ENCODE measurements at places on chromosomes 16 and 17. TPM values are rescaled to one million over a fixed set of nuclear protein-coding genes. Genes with fewer than 3 reads are reported as not detected.

SDR42E2 gene
- total RNA-seq = not detected

KRTAP3-1 gene
- not detected for total RNA-seq

MT4 gene
- total RNA-seq = not detected

TBC1D3C gene
- not detected for total RNA-seq

TEKT3 gene
- total RNA-seq = 0.51 TPM

BICDL2 gene
- not detected for total RNA-seq

GPR142 gene
- total RNA-seq = not detected

GRCh38 chr17:60296177-60296576 is 95.8 kb downstream of the USP32 start:
- DNase-seq = no peak

GRCh38 chr16:47644661-47645060 is 183.5 kb downstream of the PHKB start:
- no peak for DNase-seq

GRCh38 chr16:80788027-80788426 is 16.4 kb downstream of the CDYL2 start:
- no peak for DNase-seq

- no peak for DNase-seq
Observed at GRCh38 chr17:33375103-33375502, 82.0 kb upstream of the ASIC2 start.

- no peak for DNase-seq
Observed at GRCh38 chr17:39828443-39828842, 35.7 kb downstream of the IKZF3 start.

DNA sequence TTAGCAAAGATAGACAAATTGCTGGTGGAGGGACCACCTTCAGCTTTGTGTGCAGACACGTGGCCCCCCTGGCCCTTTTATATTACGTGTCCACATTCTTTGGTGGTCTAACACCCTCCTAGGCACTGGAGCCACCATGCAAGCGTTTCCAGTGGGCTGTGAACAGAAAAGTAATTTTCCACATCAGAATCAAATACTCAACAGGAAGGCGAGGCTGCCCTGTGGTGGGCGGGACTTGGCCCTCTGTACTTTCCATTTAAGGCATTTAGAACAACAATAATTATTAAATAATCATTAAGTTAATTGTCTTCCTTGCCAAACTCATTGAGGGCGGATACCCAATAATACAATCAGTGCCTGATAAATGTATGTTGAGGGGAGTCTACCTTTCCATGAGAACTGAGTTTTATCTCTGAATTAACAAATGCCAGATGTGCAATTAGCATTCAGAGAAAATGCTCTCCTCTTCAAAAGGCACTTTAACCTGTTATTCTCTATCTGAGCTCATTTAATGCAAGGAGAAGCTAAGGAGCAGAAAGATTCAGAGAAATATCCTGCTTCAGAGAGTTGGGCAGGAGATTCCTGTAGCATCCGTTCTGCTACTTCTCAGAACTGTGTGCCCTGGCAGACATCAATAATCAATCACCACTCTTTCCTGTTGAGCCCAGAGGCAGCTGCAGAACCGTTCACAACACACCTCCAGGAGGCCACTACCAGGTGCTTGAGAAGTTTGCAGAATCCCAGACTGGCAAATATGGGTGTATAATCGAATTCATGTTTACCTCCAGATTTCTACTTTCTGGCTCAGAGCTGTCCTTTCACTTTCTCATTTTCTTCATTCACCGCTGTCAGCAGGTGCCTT is 109.4 kb downstream of the CMIP start:
- DNase-seq = no peak

GRCh38 chr17:34201767-34202166 is 53.3 kb upstream of the CCL2 start:
- no peak for DNase-seq

GRCh38 chr17:70905796-70906195 is 736.5 kb downstream of the KCNJ2 start:
- no peak for DNase-seq

DNA sequence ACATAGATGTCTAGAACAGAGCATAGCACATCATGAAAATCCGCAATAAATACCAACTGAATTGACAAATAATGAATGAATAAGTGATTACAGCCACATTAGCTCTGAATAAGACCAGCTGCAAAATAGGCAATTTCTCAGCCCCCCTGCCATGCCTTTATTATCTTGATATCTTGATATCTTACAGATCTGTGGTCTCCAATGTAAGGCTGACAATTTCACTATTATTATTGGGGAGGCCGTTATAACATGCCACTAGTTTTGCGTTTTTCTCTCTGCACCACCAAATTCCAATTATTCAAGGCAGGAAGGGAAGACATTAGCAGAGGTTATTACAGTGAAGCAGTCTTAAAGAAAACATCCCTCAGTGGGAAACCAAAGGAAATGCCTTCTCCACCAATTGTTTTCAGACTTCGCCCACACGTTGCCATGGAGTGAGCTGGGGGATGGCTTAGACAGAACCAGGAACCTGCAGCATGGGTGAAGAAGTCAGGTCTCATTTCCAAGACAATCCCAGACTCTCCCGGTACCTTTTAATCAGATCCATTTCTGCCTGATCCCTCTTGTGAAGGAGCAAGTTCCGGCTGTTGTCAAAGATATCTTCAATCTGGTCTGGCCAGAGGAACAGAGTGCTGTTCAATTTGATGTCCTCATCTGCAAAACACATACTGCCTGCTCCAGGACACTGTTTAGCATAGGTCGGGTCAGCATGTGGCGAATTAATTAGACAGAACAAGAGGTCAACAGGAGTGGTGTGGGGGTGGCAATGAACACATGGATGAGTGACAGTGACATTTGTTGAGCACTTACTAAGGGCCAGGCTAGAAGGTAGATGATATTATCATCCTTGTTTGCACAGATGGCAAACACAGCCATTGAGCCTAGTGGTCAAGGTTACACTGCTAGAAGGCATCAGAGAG is 46.4 kb downstream of the DNAH3 start:
- DNase-seq = no peak

GRCh38 chr17:58321571-58322525 is 6.7 kb downstream of the TSPOAP1 start:
- no peak for DNase-seq

DNA sequence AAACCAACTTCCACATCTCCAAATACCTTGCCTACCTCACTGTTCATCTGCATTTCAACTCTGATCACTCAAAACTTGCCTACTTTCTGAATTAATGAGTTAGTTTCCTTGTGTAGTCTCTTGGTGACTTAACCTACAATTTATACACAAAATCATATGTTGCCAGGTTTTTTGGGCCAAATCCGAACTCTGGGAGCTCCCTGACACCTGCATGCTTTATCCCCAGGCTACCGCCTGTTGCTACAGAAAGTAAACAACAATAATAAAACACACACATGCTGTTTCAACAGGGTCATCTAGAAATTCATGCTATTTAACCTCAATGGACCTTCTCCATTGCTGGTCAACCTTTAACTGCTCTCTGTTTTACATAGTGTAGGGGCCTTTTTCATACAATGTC is 104.5 kb upstream of the AXIN2 start:
- no peak for DNase-seq

- DNase-seq = no peak
Observed at GRCh38 chr17:32015245-32016013, 8.2 kb downstream of the LRRC37B start.

DNA sequence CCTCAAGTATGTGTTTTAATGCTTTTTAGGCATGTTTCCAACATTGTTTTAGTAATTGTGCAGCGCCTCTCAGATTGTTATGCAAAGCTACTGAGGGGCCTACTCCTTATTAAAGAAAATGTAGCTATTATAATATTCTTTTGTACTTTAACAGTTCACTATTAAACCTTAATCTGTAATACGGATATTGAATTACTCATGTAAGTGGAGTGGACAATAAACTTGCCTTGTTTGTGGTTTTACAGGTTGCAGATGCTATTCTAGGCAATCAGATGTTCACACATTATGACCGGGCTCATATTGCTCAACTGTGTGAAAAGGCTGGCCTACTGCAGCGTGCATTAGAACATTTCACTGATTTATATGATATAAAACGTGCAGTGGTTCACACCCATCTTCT is 41.0 kb downstream of the PTRH2 start:
- no peak for DNase-seq

DNA sequence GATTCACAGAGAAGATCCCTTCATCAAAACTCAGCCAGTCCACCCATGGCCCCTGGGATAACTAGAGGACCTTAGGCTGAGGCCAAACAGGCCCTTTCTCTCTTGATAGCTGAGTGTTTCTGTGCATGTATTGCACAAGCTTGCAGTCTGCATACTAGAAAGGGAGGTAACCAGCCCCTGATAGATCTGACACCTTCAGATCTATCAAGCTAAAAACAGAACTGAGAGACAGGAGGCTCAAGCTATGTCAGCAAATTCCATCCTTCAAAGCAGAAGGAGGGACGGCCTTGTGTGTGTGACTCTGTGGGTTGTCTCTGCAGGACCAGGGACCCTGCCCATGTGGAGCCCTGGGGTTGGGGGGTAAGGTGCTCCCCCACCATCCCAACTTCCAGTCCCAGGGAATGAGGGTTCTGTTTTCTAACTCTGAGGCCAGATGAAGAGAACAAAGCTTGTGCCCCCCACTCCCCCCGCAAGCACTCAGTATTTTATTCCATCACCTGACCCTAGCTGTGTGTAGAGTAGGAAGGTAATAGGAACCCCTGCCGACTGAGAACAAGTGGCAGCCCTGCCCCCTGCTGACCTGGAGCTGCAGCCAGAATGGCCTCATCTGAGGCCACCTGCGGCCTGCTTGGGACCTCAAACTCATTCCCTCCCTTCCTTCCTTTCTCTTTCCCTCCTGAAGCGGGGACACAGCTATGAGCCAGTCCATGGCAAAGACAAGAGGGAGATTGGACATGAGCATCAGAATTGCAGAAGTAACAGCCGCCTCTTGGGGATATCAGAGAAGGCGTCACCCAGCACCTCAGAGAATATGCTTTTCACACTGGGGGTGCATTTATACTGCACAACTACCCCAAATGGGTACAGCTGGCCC is 63.8 kb downstream of the SMPD3 start:
- DNase-seq = peak; percentile 18

- DNase-seq = no peak
Observed at GRCh38 chr17:81057777-81058176, 22.8 kb downstream of the BAIAP2 start.

GRCh38 chr16:8583199-8583598 is 7.1 kb downstream of the TMEM114 start:
- DNase-seq = no peak

- no peak for DNase-seq
Observed at GRCh38 chr16:12600536-12601256, 203.0 kb downstream of the CPPED1 start.

- DNase-seq = no peak
Observed at GRCh38 chr16:28586466-28586865, 10.4 kb downstream of the SULT1A2 start.

DNA sequence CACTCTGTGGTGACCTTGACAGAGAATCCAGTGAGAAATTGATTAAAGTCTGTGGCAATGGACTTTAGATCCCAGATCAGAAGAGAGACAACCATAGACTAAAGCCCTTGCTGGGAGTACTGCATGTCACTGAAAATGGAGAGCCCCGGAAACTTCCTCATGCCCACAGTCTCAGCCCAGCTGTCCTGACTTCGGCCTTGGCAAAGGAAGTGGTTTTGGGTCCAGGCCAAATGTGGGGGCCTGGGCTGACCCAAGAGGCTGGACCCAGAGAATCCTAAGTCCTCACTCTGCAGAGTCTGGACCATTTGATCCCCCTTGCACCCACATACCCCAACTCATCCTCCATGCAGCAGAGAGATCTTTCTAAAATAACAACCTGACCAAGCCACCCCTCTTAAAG is 4.7 kb upstream of the BEAN1 start:
- no peak for DNase-seq

DNA sequence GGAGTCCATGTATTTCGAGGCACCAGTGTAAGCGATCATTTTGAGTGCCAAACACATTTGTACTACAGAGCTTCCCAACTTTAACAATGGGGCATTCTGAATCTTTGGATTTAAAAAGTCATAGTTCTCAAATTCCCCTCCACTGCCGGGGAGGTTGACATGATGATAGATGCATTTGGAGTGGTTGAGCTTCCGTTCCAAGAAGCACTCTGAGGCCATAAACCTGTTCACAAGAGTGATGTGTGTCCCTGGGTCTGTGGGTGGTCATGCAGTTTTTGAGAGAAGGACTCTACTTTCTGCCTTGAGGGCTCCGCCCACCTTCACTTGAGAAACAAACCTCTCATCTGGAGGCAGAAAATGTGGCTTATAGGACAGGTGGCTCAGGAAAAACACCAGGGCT is 43.7 kb downstream of the IRX5 start:
- no peak for DNase-seq

- DNase-seq = no peak
Observed at GRCh38 chr16:4991754-4992153, 33.6 kb downstream of the SEC14L5 start.

GRCh38 chr17:19003543-19004420 is 782 bp downstream of the FAM83G start:
- peak; percentile 50 for DNase-seq

DNA sequence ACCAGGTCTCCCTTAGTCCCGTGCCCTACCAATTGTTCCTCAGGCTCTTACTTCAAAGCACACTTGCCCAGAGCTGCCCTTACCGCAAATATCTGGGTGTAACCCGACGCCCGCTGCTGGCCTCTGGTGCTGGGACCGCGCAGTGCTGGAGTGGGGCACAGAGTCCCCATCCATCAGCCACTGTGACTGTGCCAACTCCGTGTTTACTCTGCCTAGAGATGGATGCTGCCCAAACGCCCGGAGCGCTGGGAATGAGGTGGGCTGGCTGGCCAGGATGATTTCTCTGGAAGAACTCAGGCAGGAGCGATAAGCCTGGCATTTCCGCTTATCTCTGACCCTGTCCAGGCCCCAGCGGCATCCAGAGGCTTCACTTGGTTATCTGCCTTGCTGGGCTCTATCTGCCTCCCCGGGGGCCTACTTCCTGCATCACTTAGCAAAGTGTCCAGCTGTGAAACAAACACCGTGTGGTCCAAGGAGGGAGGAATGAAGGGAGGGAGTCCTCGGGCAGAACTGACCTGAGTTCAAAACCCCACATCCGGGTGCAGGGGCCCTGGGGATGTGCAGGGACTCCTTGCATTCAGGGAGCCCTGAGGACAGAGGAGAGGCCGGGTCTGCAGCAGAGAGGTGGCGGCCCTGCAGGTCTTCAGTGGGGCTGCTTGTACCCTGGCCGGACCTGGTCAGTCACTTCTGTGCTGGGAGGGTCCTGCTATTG is 9.4 kb upstream of the MYLK3 start:
- DNase-seq = peak; percentile 83

DNA sequence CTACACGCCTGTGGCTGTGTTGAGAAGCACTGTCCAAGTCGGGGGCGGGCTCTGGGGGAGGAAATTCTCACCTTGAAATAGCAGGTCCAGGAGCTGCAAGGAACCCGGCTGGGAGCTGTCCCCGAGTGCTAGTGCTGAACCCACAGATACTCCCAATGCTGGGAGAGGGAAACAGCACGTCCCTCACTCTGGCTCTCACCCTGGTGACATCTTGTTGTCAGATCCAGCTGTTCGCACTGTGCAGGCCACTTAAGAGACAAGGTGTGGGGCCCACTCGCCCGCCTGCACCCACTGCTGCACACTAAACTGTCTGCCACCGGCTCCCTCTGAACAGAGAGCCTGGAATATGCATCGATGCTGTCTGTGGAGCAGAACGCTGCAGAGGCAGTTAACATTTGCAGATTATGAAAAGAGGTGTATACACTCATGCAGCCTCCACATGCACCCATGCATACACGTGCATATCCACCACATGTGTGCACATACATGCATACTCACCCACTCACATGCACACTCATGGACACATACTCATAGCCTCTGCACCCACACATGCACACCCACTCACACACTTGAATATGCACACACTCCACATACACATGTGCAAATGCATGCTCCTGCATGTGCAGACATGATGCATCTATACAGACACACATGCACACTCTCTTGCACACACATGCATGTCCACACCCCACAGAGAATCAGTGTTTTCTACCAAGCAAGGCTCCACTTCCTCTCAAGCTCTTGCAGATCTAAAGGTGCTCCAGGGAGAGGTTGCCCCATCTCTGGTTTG is 42.0 kb downstream of the MGAT5B start:
- no peak for DNase-seq
